ENCODE measurements at places on chromosomes 2 and 18.

DNA sequence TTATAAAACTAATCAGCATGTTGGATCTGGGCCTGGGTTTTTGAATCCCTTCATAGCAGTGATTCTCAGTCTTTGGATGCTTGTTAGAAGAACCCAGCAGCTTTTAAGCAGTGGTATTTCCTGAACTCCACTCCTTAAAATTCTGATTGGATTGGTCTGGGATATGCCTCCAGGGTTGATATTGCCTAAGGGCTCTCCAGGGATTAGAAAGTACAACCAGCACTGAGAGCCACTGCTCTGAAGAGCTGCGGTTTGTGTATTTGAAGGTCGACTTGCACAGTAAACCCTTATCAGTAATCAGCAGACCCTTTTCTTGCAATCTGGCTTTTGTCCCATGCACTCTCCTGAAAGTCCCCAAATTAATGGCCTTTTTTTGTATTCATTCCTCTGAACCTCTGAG, 17.0 kb upstream of the RBMS1 start:
- no peak for DNase-seq

GRCh38 chr2:144431998-144432397, 87.9 kb downstream of the ZEB2 start:
- DNase-seq, result no peak

- DNase-seq, result no peak
Measured at GRCh38 chr2:105413206-105413605, 14.4 kb upstream of the FHL2 start.

DNA sequence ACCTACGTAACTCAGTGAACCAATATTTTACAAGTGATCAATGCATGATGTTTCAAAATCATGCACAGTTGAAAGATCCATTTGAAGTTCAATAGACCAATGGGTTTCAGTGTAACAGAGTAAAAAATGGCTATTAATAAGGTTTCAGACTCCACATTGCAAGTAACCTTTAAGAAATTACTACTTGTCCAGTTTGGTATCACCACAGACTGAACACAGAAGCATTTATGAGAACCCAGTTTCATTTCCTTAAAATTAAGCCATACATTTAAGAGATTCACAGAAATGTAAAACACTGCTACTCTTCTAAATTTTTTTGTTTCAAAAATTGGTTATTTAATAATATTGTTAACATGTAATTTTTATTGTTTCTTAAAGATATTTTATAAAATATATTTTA, 98.9 kb upstream of the CHRNA1 start:
- DNase-seq, result no peak

- no peak for DNase-seq
Measured at GRCh38 chr2:213229814-213230213, 54.5 kb upstream of the SPAG16 start.

GRCh38 chr2:187134306-187134705, 285.3 kb upstream of the ZSWIM2 start:
- DNase-seq, result no peak

GRCh38 chr2:145861940-145862339, 1342.0 kb upstream of the ZEB2 start:
- DNase-seq, result no peak

- no peak for DNase-seq
Measured at GRCh38 chr2:68948710-68949109, 4.0 kb downstream of the GKN2 start.

- no peak for DNase-seq
Measured at GRCh38 chr18:1954583-1955312, 616.6 kb downstream of the METTL4 start.

DNA sequence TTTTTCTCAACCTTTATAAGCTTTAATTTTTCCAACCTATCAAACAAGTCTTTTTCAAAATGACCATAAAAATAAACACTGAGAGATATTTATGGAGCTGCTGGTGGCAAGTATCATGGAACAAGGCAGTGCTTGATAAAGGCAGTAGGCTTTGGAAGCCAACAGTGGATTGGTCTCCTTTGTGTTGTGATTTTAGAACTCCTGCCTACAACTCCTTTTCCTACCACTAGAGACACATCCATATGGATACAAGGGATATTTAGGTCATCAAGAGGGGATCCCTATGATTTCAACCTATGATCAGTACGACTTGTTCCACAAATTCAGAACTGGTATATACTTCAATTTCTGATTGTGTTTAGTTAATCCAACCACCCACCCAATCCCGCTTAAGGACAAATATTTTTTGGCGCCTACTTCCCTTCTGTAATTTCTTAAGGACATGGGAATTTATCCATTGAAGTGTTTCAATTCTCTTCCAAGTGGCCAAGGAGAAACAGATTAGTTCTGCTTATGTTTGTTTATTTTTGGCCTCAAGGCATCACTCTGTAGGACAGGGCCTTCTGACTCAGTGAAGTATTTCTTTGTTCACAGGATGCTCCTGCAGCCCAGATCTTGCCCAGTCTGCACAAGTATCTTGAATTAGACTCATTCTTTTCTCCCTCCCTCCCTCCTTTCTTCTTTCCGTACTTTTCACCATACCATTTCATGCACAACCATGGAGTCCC, 2119.6 kb upstream of the PIK3C3 start:
- no peak for DNase-seq

DNA sequence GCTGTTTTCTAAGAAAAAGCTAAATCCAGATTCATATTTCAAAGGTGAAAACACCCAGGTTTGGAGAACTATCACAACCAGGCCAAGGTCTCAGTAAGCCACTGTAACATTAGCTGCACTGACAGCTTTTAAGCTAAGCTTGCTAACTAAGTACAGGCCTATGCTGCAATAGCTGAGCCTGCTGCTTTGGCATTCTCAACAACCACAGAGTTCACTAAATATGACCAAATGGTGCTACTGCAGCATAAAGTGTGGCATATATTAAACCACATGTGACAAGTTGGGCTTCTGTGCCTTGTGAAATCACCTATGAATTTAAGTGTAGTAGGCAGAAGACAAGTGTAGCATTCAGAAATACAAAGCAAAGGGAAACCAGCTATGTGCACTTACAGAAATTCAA, 206.7 kb downstream of the TCF4 start:
- no peak for DNase-seq

All from stimulated activated CD4-positive, alpha-beta T cell treated with anti-CD3 and anti-CD28 coated beads, Interleukin-4, amount 100 ng/mL, for 48 hours (primary cell).